Stimulated activated CD8-positive, alpha-beta memory T cell treated with anti-CD3 and anti-CD28 coated beads, Interleukin-4, amount 100 ng/mL, for 1 hour (primary cell): ENCODE measurements at places on chromosomes 7 and 10.

- no peak for DNase-seq
These were observed 87.9 kb downstream of the VIPR2 start for GRCh38 chr7:159056737-159057136.

- no peak for DNase-seq
These were observed 40.1 kb upstream of the ADGRA1 start for GRCh38 chr10:133047526-133048123.

- no peak for DNase-seq
These were observed at the start of gene TMEM236 for GRCh38 chr10:17751781-17752445. TMEM236 (plus strand) TSS chr10:17752201; CDS start chr10:17752296, 95 bp downstream.

DNA sequence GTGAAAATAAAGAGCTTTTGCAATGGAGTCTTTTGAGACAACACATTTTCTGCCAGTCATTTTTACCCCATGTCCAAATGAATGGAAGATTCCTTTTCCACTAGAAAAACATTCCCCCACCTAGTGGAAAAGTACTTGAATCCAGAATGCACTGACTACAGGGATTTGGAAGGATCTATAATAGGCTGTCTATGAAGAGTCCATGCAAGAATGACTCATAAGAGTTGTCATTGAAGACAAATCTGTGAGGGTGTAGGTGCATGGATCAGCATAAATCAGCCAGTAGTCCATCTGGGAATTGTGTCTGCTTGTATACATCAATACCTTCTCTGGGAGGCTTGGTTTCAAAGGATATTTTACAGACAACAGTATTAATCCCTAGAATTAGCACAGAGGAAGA lies 32.5 kb upstream of the TRUB1 start:
- no peak for DNase-seq

DNA sequence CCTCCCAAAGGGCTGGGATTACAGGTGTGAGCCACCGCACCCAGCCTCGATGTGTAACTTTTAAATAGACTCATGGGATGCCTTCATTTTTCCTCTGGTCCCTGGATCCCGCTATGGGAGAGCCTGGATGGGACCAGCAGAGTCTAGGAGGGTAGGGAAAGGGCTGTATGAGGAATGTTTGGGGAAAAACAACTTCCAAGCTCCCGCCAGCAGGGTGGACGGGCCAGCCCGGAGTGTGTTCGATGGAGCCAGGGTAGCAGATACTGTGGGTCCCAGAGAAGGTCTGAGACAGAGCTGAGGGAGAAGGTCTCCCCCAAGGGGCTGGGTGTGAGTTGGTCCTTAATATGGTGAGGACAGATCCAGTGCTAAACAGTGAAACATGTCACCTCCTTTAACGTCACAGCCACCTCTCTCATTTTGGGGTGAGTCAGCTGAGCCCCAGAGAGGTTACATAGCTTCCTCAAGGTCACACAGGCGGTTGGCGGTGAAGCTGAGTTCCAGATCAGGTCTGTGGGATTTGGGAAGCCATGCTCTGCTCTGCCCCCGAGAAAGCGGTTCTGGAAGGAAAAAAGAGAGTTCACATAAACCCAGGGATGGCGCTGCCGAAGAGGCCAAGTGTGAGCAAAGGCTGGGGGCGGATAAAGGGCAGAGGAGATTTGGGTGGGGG lies 66.4 kb downstream of the MYL10 start:
- no peak for DNase-seq

DNA sequence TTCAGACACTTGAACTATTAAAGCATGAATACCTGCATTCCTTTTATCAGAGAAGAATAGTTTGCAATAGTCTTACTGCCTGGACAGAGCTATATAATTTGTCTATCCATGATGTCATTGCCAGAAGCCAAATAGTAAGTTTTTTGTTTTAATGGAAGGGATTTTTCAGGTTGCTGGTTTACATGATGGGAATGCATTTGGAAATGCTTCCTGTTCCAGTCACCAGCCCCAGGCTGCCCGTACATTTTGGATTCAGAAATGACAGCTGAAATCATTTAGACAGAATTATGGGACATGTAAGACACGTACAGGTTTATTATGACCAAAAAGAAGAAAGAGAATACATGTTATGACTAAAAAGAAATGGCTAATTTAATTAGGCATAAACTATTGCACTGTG lies 293.1 kb downstream of the CDK14 start:
- DNase-seq = no peak

DNA sequence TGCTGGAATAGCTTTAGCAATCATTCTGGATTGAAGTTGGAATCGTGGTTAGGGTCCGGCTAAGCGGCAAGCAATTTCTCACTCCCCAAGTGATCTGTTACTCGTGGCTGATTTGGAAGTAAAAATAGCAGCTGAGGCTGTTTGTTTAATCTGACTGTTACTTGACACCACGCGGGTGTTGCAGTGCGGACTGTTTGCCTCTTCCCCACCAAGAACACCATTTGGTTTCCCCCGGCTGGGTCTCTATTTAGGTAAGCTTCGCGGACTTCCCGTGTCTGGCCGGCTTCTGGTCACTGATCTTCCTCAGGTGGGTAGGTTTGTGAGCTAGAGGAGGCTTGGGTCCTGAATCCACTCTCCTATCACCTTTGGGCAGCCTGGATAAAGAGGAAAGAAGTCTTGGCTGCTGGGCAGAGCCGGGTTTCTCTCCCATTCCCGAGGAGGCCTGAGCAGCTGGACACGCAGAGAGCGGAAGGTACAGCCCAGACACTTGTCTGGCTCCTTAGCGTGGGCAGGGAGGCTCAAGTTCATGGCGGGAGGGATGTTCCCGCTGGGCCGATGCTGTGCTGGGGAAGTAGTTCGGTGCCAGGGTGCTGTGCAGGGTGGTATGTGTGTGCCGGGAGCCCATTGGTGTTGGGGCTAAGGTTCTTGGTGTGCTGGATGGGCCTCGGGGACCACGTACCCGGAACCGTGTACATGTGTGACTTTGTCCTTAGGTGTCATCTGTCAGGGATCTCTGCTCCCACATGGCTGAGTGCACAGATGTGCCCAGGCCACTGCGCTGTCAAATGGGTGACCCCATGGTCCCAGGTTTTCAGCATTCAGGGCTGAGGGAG lies at the start of gene C10orf71:
Gene C10orf71 (plus strand): TSS at position 188 of the 833 bp plus-strand sequence. CDS start 23,376 bp downstream, outside the sequence.
- no peak for DNase-seq

- DNase-seq = no peak
These were observed 9.8 kb downstream of the SFXN3 start for GRCh38 chr10:101040851-101041250.

- DNase-seq = no peak
These were observed 12.0 kb upstream of the GSAP start for GRCh38 chr7:77427996-77428603.

- no peak for DNase-seq
These were observed 128.8 kb downstream of the NEURL1 start for GRCh38 chr10:103622286-103622685.

DNA sequence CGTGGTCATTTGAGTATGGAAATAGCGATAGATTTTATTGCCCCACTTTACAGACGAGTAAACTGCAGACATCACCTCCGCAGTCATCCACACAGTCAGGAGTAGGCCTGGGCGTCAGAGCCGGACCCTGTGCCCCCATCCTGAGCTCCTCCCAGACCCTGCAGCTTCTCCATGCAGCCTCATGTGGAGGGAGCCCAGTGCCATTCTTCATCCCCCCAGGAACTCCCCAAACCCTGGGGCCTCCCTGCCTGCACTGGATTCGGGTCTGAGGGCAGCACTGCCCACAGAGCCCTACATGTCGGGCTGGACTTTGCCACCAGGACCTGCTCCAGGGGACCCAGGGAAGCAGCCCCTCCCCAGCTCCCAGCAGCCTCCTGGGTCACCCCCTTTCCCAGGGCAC lies 100.8 kb downstream of the MKI67 start:
- DNase-seq = no peak

- no peak for DNase-seq
These were observed 9.4 kb upstream of the FAM241B start for GRCh38 chr10:69620625-69621024.

DNA sequence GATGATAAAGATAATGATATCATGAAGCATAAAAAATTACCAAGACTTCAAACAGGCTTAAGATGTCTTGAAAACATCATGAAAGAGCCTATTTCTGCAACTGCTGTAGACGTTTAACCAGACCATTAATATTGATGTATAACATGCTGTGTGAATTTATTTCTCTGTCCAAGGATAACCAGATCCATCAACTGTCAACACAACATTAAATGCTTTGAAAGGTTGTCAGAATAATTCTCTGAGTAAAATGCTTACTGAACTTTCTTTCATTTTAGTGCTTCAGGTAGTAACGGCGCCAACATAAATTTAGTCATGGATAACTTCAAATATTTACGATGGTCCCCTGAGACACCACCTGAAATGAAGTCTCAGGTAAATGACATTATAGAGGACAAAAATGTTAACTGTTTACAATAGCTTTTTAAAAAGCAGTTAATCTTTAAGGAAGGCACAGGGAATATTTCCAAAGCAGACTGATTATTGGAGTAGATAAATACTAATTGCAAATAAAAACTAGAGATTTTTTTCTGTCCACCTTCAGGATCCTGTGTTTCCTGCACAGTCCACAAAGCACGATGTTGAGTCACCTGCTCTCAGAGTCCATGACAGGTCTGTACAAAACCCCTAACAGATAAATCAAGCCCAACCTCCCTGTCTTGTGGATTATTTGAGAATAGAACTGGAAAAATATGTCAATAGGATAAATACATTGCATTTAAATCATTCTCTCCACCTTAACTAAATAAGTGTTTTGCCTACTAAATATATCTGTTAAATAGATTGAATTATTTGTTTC lies 1213.2 kb downstream of the XPNPEP1 start:
- DNase-seq = no peak

DNA sequence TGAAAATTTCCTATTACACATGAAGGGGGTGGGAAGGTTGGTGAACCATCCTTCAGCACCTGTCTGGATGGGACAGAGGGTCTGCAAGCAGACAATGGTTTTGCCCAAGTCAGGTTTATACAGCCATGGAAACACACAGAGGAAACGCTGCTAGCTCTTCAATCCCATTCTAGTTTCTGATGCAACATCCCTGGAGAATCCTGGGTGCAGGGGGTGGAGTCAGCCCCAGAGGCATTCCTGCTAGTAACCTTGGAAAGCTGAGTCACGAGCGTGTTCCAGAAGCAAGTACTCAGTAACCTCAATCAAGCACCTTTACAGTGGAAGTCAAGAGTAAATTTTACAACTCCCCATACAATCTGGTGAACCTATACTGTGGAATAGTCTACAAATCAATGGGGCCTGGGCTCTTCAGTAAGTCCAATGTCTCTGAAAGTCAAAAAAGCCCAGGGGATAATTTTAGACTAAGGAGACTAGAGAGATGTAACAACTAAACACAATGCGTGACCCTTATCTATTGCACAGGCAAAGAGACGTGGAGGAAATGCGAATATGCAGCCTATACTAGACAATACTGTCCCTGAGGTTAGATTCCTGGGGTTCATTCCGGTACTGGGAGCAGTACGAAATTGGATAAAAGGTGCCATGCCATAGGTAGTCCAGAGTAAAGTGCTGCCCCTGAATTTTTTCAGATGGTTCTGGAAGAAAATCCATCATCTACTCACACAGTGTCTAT lies 95.4 kb downstream of the ZRANB1 start:
- no peak for DNase-seq

GRCh38 chr7:140160308-140160707 lies 16.5 kb downstream of the KDM7A start:
- DNase-seq = no peak

- DNase-seq = no peak
These were observed 140.5 kb downstream of the CAMK1D start for GRCh38 chr10:12489806-12490205.

DNA sequence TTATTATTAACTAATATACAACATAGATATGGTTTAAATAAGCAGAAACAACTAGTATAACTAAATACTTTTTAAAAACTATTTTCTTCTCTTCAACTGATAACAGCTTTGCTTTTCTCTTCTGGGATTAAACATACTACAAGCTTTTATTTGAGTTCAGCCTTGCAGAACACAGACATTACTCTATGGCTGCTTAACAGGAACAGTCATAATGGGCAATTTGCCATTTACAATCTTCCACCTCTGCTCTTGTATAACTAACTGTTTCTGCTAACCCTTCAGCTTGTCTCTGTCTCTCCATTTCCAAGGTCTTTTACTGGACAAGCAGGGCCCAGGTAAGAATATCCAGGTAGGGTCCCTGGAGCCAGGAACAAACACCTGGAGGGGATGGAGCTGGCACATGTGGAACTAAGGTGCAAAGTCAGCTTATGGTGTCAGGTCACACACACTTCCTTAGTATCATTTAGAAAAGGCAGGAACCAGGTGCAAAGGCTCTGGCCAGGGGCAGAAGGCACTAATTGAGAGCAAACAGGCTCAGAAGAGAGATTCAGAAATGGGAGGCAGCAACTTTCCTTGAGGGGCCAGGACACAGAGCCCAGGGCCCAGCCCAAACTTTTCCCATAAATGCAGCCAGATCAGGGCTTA lies 93.1 kb downstream of the STRA8 start:
- no peak for DNase-seq

- DNase-seq = no peak
These were observed 760 bp upstream of the KCTD7 start for GRCh38 chr7:66627881-66628360.

- DNase-seq = no peak
These were observed 5.4 kb downstream of the TFEC start for GRCh38 chr7:116024826-116025809.

GRCh38 chr10:101097881-101098280 lies 33.2 kb upstream of the TLX1 start:
- no peak for DNase-seq

DNA sequence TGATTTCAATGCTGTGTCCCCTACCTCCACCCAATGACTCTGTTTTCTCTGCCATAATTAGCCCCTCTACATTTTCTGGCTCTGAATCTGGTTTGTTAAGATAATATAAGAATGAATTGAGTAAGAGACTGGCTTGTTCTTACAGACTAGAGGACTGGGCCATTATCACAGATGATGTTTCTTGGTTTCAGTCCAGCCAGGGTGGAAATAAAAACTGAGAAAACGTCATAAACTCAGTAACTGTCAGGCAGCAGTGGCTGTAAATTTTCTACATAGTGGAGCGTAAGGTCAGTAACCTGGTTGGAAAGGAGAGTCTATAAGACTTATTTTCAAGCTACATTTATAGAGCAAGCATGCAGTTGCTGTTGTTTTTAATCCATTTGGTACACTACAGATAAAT lies 485.4 kb downstream of the HTR7 start:
- DNase-seq = no peak

DNA sequence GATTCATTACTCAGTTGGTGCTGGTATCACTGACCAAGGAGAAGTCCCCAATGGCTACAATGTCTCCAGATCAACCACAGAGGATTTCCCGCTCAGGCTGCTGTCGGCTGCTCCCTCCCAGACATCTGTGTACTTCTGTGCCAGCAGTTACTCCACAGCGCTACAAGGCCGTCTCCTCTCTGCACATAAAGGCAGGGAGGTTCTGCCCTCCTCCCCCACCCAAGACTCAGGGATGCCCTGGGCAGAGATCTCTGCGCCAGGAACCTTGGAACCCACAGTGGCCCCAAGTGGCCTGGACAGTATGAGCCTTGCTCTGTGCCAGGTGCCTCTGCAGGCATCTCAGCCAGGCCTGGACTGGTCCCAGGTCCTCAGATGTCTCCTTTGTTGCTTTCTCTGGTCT lies 193.4 kb upstream of the PRSS58 start:
- DNase-seq = no peak
